Upper lobe of left lung (tissue), 6 donors: ENCODE measurements at places on chromosomes 13 and 19. TPM values are rescaled to one million over a fixed set of nuclear protein-coding genes. Genes with fewer than 3 reads are reported as not detected.

TNFRSF19 gene
- total RNA-seq, result 10.5 TPM

KLHL1 gene
- total RNA-seq, result not detected

ZNF701 gene
- total RNA-seq, result 25.1 TPM

RFPL4A gene
- not detected for total RNA-seq

KLK6 gene
- total RNA-seq, result not detected

CDK8 gene
- total RNA-seq, result 15.6 TPM

RASGRP4 gene
- total RNA-seq, result 15.7 TPM

EMP3 gene
- total RNA-seq, result 45.0 TPM

CELF5 gene
- total RNA-seq, result not detected

TSPAN16 gene
- total RNA-seq, result not detected

ZNF208 gene
- total RNA-seq, result 0.91 TPM

C13orf46 gene
- 11.6 TPM for total RNA-seq

MCF2L gene
- total RNA-seq, result 45.5 TPM

ZNF615 gene
- total RNA-seq, result 7.4 TPM

ANGPTL8 gene
- total RNA-seq, result not detected

RPL36 gene
- total RNA-seq, result 363 TPM

PROZ gene
- not detected for total RNA-seq

APC2 gene
- total RNA-seq, result not detected

CYP4F2 gene
- not detected for total RNA-seq

ARL11 gene
- 1.7 TPM for total RNA-seq

AMER2 gene
- total RNA-seq, result 0.22 TPM

WASF3 gene
- 21.6 TPM for total RNA-seq

ZNF836 gene
- total RNA-seq, result 10.0 TPM

ZNF490 gene
- total RNA-seq, result 6.4 TPM

CYP4F11 gene
- 2.6 TPM for total RNA-seq

ATP1A3 gene
- not detected for total RNA-seq

ADGRE3 gene
- 1.0 TPM for total RNA-seq
